ENCODE measurements at places on chromosomes 3 and 15.

DNA sequence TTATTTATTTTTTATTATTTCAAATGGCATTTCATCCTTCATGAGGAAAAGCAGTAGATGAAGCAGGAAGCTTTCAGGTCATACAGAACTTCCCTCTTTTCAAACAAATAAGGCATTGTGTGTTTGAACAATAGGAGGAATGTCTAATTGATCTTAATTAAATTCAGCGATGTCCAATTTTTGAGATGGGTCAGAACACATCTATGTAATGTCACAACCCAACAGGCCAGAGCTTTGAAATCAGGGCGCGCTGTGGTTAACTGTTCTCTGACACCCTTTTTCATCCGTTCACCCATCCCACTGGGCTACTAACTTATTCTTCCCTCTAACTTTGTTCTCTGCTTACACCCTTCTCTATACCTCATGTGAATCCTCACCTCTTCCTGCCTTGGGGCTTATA, 510.5 kb downstream of the FOXP1 start:
- no peak for DNase-seq

DNA sequence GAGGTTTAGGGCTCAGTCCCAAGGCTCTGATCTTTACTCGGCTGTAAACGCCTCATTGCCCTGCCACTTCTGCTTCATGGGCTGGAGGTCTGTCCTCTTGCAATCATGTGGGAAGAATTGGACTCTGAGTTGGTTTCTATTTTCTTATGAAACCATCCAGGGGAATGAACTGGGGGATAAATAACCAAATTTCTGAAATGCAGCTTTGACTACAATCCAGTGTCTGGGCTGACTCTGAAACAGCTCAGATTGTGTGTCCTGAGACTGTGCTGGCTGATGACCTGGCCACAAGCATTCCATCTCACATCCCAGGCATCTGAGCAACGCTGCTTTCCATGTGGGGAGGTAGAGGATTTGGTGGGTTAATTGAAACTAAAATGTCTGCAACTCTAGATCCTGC, 71.0 kb upstream of the GALNT15 start:
- no peak for DNase-seq

DNA sequence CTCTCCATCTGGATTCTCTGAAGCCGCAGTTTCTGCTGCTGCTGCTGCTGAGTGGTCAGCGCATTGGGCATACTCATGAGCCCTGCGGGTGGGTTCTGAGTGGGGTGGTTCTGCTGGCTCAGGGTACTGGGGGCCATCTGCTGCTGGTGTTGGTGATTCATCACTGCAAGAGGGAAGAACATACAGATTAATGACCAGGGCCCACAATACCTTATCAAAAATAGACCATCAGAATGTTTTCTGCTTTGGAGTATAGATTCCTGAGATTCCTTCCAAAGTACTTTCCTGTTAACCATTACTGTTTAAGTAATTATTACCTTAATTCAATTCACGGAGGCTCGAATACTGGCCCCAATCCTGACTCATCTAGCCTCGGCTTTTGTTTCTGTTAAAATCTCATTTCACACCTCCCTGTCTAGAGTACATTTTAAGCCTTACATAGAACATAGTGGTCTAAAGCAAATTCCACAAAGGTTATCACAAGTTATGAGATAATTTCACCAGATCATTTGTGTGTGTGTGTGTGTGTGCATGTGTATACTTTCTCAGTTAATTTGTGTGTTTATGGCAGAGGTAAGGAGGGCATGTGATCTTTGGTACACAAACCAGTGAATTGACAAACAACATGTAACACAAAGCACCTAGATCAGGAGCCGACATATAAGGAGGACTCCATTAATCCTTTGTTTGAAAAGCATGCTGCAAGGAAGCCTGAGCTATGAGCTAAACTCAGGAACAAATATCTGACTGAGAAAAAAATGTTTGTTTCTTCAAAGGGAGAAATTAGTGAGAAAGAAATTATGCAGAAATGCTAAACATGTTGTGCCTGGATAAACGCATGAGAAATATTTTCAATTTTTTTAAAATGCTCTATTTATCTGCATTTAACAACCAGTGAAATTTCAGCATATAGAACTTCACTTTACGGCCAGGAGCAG, 68.1 kb downstream of the TM4SF4 start:
- no peak for DNase-seq

DNA sequence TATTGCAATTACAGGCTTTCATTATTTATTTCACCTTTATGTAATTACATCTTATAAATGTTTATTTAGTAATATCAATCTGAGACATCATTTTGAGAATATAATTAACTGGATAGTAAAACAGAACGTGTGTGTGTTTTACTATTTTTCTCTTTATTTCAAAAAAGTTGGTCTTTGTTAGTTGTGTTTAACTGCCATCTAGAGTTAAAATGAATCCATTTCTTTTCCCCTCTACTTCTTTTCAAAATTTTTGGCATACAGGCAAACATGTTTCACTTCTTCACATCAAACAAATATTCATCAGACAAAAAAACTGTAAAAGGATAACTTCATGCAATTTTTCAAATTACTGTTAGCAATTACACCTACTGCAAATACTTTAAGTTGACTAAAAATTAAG, 61.1 kb downstream of the FEZF2 start:
- DNase-seq: no peak

DNA sequence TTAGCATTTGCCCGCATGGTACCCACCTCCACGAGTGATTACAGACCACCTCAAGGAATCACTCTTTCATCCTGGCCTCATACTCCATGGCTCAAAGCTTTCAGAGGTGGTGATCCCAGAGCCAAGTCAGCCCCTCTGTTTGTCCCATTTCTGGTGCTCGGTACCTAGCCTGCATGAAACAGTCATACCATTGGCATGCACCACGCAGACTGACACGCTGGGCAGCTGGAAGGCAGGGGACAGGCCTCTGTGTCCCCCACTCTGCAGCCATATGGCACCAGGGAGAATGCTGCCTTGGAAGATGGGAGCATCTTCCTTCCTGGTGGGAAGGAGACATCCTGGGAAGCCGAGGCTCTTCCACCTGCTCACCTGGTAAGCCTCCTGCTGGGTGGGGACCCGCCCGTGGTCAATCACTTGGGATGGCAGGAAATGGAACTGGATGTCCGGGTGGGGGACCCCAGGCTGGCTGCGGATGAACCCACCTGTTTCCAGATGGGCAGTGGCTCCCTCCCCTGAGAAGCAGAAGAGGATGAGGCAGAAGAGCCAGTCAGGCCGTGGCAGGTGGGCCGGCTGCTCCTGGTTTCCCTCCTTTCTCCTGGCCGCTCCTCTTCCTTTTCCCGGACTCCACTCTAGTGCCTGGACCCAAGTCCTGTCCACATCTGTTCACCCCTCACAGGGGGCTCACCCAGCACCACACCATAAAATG, 26.9 kb downstream of the CHDH start:
- DNase-seq: no peak

DNA sequence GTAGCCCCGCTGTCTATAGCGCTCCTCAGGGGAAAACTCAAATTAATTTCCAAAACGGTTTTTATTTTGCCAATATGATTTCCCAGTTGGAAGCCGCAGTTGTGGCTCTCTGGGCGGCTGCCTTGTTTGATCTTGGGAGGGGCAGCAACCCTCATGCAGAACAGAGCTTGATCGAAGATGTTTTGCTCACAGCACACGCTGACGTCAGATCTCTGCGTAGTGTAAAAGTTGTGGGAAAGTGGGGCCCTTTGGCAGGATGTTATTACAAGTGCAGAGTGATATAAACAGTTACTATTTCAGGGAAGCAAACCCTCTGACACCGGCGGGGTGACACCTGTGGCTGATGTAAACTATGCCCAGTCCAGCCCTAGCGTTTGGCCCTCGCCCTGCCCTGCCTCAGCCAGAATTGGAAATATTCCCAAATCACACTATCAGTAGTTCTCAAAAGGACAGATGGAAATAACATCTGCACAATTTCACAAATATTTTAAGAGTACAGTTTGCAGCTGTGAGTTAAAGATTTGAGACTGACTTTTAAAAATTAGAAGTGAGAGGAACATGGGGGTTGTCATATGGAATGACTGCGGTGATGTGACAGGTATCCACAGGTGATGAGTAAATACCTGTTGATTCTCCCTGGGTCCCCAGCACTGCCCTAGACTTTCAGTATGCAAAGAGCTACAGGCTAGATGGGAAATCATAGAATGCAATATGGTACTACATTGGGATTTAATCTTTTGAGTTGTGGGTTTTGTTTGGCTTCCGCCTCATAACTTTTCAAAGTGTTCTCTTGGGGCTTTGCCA, 1.7 kb downstream of the SYNM start:
- no peak for DNase-seq

GRCh38 chr3:179151474-179151873, 3.3 kb downstream of the PIK3CA start:
- no peak for DNase-seq

GRCh38 chr15:63212050-63213004, 22.9 kb downstream of the RAB8B start:
- DNase-seq: no peak

GRCh38 chr15:93088981-93089726, at the start of gene RGMA:
TSS of gene RGMA (minus strand) at chr15:93089211. CDS start at chr15:93088932, 279 bp downstream.
- DNase-seq: no peak

DNA sequence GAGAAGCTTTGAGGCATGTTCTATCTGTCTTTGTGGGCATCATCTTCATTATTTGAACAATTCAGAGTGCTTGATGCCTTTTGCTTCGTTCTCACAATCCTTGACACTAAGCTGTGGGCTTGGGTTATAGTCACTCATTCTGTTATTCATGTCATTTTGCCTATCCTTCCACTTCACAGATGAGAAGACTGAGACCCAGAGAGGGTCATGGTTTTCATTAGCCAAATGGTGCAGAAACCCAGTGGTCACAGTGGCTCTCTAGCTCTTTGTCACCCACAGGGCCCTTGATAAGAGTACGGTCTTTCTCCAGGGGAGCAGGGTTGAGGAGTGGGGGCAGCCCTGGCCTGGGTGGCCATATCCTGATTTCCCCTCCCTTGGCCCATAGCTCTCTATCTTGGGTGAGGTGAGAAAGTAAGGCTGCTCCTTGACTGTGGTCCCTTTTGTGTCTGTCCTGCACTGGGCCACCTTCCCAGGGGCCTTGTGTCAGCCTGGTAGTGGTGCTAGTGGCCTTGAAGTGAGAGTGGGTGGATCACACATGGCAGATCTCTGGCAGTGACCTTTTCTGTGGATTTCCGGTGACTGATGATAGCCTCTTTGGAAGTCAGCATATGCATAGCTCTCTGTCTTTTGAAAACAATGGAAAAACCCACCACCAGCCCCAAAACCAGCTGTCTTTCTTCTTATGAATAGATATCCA, 130.1 kb downstream of the IGF1R start:
- DNase-seq: no peak

- DNase-seq: no peak
Measured at GRCh38 chr15:73852507-73852906, 20.9 kb upstream of the TBC1D21 start.

DNA sequence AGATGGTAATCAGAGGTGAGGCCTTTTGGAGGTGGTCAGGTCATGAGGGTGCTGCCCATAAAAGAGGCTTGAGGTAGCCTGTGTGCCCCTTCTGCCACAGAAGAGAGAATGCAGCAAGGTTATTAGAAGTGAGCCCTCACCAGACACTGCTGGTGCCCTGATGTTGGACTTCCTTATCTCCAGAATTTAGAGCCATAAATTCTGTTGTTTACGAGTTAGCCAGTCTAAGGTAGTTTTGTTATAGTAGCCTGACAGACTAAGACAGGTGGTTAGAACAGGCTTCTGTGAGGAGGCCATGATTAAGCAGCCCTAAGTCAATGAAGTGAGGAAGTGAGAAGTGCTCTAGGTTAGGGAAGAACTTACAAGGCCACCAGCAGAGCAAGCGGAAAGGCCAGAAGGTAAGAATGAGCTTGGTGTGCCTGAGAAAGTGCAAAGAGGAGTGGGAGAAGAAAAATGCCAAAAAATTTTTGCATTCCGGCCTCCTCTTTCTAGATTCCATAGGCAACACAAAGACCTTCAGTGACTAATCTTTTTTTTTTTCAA, 44.2 kb upstream of the STT3B start:
- DNase-seq: no peak

- no peak for DNase-seq
Measured at GRCh38 chr3:177468331-177468730, 271.0 kb upstream of the TBL1XR1 start.

GRCh38 chr3:188254520-188255070, 100.6 kb downstream of the LPP start:
- DNase-seq: no peak

DNA sequence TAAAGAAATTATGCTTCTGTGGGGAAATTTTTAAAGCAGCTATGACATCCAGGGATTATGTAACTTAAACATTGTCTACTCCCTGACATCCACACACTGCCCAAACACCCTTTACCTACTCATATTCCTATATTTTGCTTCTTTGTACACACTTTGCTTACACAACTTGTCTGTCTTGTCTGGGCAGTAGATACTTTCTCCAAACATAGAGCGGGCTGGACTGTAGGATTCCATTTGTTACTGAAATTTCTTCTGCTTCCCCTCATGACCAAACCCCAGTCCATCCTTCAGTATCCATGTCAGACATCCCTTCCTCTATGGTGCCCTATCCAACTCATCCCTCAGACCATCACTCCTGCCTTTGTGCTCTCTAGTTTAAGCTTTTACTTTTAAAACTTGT, 19.9 kb downstream of the NCEH1 start:
- DNase-seq: no peak

DNA sequence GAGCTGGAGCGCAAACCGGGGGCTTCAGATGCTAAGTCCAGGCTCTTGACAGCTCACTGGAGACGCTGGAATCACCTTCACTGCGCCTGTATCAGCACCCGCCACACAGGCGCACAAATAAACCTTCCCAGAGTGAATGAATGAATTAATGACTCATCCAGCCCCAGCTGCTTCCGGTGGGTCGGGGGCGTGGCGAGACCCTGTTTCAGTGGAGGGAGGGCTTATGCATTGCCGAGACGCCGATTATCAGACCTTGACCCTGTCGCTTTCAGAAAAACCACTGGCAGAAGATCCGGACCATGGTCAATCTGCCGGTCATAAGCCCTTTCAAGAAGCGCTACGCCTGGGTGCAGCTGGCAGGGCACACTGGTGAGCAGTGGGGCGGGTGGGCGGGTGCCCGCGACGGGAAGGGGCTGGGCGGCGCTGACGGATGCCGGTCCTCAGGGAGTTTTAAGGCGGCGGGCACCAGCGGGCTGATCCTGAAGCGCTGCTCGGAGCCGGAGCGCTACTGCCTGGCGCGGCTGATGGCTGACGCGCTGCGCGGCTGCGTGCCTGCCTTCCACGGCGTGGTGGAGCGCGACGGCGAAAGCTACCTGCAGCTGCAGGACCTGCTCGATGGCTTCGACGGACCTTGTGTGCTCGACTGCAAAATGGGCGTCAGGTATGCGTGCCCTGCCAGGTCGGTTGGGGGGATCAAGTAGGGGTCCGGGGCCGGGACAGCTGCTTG, 7.7 kb downstream of the ITPKA start:
- DNase-seq: no peak

DNA sequence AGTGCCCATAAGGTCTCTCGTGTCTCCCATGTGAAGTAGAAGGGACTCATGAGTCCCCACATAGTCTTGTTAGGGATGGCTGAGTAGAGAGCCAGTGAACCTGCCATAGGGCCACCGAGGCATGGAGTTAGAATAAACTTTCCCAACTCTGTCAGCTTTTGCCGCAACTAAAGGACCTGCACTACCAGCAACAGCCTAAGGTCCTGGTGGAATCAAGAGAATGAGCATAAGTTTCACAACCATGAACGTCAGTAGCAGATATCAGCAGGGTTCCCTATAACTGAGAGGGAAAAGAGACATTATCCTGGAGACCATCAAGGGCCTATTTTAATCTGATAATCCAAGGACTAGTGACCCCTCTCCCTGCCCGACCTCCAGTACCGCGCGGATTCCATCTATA, 60.3 kb upstream of the FNDC3B start:
- no peak for DNase-seq

GRCh38 chr3:52471371-52472238, 16.2 kb downstream of the NISCH start:
- no peak for DNase-seq

Data from stimulated activated CD8-positive, alpha-beta memory T cell treated with anti-CD3 and anti-CD28 coated beads, Interleukin-4, amount 100 ng/mL, for 1 hour (primary cell).